ENCODE measurements at places on chromosomes 16 and 17. TPM values are rescaled to one million over a fixed set of nuclear protein-coding genes. Genes with fewer than 3 reads are reported as not detected.

Gene MYH1
- not detected for total RNA-seq

Gene CD300C
- 0.20 TPM for total RNA-seq

Gene UTP18
- total RNA-seq = 82.1 TPM

Gene TPSB2
- not detected for total RNA-seq

Gene TSR1
- total RNA-seq = 99.4 TPM

Gene CSF3
- not detected for total RNA-seq
